ENCODE measurements at places on chromosomes 2 and 18. TPM values are rescaled to one million over a fixed set of nuclear protein-coding genes. Genes with fewer than 3 reads are reported as not detected.
A peak's percentile ranks its signal among the peaks of the same experiment; 100 is the strongest.

The STK16 gene
- 1.2 TPM for total RNA-seq

The CD8A gene
- 1.3 TPM for total RNA-seq

DNA sequence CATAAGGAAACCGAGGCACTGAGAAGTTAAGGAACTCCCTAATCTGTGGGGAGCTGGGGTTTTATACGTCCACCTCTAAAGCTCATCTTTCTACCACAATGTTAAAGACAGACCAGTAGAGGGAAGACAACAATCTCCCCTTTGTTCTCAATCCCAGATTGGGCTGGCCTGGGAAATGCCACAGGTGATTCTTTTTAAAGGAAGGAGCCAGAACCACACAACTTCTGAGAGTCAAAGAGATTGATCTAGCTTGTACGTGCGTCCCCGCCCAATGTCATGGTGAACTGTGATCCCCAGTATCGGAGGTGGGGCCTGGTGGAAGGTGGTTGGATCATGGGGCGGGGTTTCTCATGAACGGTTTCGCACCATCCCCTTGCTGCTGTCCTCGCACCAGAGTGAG is 81.8 kb upstream of the LCLAT1 start:
- no peak overlapping the region for H3K4me3 ChIP-seq
- H3K36me3 ChIP-seq, result no peaks in the 10 kb centered on the region
- H3K4me1 ChIP-seq, result peaks cover 34% of the 10 kb centered on the region
- H3K27ac ChIP-seq, result no peak overlapping the region
- peak; percentile 65 for DNase-seq

DNA sequence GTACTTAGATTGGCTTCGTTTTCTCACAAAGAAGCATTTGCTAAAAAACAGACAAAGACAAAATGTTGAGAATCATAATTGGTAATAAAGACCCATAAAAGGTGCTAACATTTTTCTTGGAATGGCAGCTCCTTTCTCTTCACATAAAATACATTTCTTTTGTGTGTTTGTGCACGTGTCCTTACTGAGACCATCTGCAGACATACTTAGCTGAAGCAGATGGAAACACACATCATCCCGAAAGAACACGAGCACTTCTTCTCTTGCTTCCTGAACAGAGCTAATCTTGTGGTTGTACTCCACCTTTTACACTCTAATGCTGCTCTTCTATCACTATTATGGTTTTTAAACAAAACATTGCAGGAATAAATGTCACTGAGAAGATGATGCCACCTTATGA is 142.5 kb downstream of the SPHKAP start:
- no peaks in the 10 kb centered on the region for H3K27me3 ChIP-seq
- H3K36me3 ChIP-seq, result no peaks in the 10 kb centered on the region
- no peaks in the 10 kb centered on the region for H3K4me1 ChIP-seq
- H3K4me3 ChIP-seq, result no peak overlapping the region
- H3K27ac ChIP-seq, result no peak overlapping the region

- no peak for DNase-seq
- no peak overlapping the region for H3K27ac ChIP-seq
- H3K27me3 ChIP-seq, result peaks cover 6% of the 10 kb centered on the region
- no peaks in the 10 kb centered on the region for H3K36me3 ChIP-seq
- H3K4me1 ChIP-seq, result peaks cover 13% of the 10 kb centered on the region
- H3K4me3 ChIP-seq, result no peak overlapping the region
Observed at GRCh38 chr2:11684894-11685460, 15.0 kb upstream of the NTSR2 start.

DNA sequence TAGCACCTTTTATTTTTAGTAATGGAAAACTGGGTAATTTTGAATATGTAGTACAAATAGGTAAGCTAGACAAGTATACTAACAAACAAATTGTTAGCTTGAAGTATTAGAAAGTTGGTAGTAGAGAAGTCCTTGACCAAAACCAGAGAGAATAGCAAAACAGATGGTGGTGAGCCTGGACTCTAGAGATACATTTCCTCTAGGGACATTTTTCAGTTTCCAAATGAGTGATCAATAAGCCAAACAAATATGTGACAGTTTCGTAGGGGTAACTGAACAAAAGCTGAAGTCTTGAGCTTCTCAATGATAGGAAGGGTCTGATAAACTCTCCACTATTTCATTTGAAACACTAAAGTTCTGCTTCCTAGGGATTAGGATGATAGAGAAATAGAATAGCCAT is 692.0 kb upstream of the FAM98A start:
- DNase-seq, result no peak
- no peaks in the 10 kb centered on the region for H3K4me1 ChIP-seq
- H3K27ac ChIP-seq, result no peak overlapping the region
- H3K27me3 ChIP-seq, result no peaks in the 10 kb centered on the region
- H3K4me3 ChIP-seq, result no peak overlapping the region
- H3K36me3 ChIP-seq, result no peaks in the 10 kb centered on the region

GRCh38 chr2:201261471-201261870 is 1.1 kb downstream of the CASP8 start:
- no peak for DNase-seq
- peaks cover 5% of the 10 kb centered on the region for H3K36me3 ChIP-seq
- peak overlapping the region; percentile 96 for H3K27ac ChIP-seq
- no peaks in the 10 kb centered on the region for H3K27me3 ChIP-seq
- H3K4me3 ChIP-seq, result peak overlapping the region; percentile 43

- H3K27ac ChIP-seq, result no peak overlapping the region
- H3K36me3 ChIP-seq, result no peaks in the 10 kb centered on the region
- H3K27me3 ChIP-seq, result no peaks in the 10 kb centered on the region
- peaks cover 8% of the 10 kb centered on the region for H3K4me1 ChIP-seq
- DNase-seq, result no peak
Observed at GRCh38 chr2:163646687-163647086, 89.1 kb downstream of the FIGN start.

DNA sequence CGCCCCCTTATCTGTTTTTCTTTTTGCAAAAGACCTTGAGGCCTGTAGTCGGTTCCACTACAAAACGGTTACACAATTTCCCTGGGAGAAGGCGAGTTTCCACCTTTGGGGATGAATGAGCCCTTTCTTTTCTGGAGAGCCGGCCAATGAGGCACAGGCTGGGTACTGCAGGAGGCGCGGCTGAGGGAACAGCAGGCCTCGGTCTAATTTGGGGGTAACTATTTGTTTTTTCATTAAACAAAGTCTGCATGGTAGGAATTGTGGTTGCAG is 129.2 kb downstream of the MYCN start:
- no peak overlapping the region for H3K27ac ChIP-seq
- H3K27me3 ChIP-seq, result no peaks in the 10 kb centered on the region
- H3K4me3 ChIP-seq, result no peak overlapping the region
- no peaks in the 10 kb centered on the region for H3K36me3 ChIP-seq
- no peaks in the 10 kb centered on the region for H3K4me1 ChIP-seq

DNA sequence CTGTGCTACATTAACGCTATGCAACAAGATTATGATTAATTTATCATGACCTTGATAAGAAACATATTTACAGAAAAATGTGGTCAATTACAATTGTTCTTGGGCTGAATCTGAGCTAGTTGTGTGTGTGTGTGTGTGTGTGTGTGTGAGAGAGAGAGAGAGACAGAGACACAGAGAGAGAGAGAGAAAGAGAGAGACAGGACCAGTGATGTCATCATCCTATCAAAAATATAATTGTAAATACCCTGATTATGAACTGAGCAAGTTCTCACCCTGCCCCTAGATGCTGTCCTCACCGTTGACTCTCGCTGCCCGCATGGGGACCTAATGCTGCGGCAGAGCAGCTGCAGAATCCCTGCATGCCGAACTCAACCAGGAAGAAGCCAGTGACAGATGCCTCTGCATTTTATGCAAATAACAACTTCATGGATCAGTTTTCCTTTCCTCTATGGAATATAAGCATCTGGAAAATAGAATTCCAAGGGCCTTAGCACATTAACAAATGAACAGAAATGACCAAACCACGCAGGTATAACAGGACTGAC is 512.5 kb downstream of the PLCL1 start:
- H3K27ac ChIP-seq, result no peak overlapping the region
- no peaks in the 10 kb centered on the region for H3K36me3 ChIP-seq
- no peak overlapping the region for H3K4me3 ChIP-seq
- H3K27me3 ChIP-seq, result peaks cover 5% of the 10 kb centered on the region
- no peak for DNase-seq
- H3K4me1 ChIP-seq, result no peaks in the 10 kb centered on the region

DNA sequence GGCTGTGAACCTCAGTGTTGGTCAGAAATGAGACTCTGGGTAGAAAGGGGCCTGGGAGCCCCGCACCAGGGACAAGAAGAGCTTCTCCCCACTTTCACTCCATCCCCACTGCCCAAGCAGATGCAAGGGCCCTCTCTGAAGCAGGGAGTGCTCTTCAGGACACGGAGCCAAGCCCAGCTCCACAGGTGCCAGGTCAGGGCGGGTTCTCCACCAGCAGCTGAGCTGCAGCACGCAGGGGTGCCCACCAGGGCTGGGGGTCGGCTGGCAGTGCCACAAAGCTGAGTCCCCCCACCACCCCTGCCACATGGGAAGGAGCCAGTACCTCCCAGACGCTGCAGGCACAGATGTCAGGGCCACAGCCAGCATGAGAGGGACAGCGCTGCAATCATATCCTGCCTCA is 106.2 kb downstream of the INHBB start:
- H3K4me3 ChIP-seq, result no peak overlapping the region
- DNase-seq, result no peak
- no peaks in the 10 kb centered on the region for H3K27me3 ChIP-seq
- H3K27ac ChIP-seq, result no peak overlapping the region

Measured in stomach (tissue), 19 donors.